Placental pericyte (primary cell): ENCODE measurements at places on chromosomes 5 and 9. TPM values are rescaled to one million over a fixed set of nuclear protein-coding genes. Genes with fewer than 3 reads are reported as not detected.

The PCDHGA10 gene
- total RNA-seq, result 13.2 and 14.0 TPM in 2 replicates

The FOXI1 gene
- not detected in 2 replicates for total RNA-seq

The SLC6A3 gene
- not detected in 2 replicates for total RNA-seq

The MARCHF11 gene
- total RNA-seq, result not detected in 2 replicates

The GAS1 gene
- 10.3 and 12.6 TPM in 2 replicates for total RNA-seq

The STPG3 gene
- not detected in 2 replicates for total RNA-seq
